A549 treated with Hydrocortisone at 1 μM for 4 hours (cell line): ENCODE measurements at places on chromosomes 16 and 17. TPM values are rescaled to one million over a fixed set of nuclear protein-coding genes. Genes with fewer than 3 reads are reported as not detected.

The CFAP97D1 gene
- total RNA-seq: 0.02 to 0.03 TPM (median 0.03 TPM) in 3 of 5 replicates, not detected in the others

The ACAP1 gene
- total RNA-seq: 1.2 to 3.9 TPM (median 3.1 TPM) in 5 replicates

The KRTAP4-4 gene
- not detected in 5 replicates for total RNA-seq

The ZPBP2 gene
- not detected in 5 replicates for total RNA-seq

The HNF1B gene
- 16.4 to 19.5 TPM (median 18.7 TPM) in 5 replicates for total RNA-seq

The ADAD2 gene
- not detected in 5 replicates for total RNA-seq
